ENCODE measurements at places on chromosomes 12 and 14.

DNA sequence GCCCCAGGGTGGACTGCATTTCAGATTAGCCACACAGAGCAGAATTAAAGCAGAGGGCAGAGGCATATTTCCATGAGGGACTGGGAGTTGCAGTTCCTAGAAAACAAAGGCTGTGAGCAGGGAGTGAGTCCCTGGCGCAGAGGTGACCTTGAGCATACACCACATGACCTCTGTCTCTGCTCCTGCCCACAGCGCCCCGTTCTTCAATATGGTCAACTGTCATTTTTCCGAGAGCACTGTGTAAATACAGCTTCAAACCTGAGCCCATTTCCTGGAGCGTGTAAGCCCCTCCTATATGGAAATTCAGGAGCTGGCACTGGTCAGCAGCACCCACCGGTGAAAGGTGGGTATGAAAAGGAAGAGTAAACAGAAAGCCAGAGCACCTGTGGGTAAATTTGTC, 192.2 kb upstream of the PELI2 start:
- peak; percentile 57 for DNase-seq

- peak; percentile 65 for DNase-seq
These were observed 693.0 kb downstream of the NRXN3 start for GRCh38 chr14:78863143-78863542.

- DNase-seq: peak; percentile 31
These were observed 6.9 kb downstream of the FBXO34 start for GRCh38 chr14:55277972-55278740.

GRCh38 chr14:57352396-57353170, 37.8 kb upstream of the NAA30 start:
- peak; percentile 4 for DNase-seq

DNA sequence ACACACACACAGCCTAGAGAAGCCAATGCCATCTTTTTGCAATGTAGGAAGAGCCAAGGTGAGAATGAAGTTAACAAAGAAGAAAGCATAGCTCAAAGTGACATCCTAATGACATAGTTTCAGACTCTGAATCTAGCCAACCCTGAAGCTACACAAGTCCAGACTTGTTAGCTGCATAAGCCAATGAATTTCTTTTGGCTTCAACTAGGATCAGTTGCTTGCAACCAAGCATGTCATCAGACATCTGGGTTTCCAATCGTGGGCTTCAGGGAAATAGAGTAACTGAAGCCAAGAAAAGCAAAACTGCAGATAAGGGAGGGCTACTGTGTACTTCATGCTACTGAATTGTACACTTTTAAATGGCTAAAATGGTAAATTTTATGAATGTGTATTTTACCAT, 4.4 kb upstream of the GPHN start:
- no peak for DNase-seq

GRCh38 chr14:96038558-96038919, 623 bp upstream of the C14orf132 start:
- no peak for DNase-seq

DNA sequence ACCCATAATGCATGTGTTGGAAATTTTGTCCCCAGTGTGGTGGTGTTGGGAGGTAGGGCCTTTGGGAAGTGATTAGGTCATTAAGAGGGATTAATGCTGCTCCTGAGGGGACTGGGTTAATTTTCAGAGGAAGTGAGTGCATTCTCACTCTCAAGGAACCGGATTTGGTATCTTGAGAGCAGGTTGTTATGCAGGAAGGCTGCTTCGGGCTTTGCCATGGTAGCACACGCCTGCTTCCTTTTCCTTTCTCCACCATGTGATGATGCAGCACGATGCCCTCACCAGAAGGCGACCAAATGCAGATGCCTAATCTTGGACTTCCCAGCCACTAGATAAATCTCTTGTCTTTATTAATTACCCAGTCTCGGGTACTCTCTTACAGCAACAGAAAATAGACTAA, 257.1 kb downstream of the SSPN start:
- no peak for DNase-seq

Data from stomach (tissue), 19 donors.